GOT3 (cell line): ENCODE measurements at places on chromosomes 3 and 15.

GRCh38 chr3:198051836-198052235, 91.8 kb downstream of the LMLN start:
- no peak for DNase-seq

DNA sequence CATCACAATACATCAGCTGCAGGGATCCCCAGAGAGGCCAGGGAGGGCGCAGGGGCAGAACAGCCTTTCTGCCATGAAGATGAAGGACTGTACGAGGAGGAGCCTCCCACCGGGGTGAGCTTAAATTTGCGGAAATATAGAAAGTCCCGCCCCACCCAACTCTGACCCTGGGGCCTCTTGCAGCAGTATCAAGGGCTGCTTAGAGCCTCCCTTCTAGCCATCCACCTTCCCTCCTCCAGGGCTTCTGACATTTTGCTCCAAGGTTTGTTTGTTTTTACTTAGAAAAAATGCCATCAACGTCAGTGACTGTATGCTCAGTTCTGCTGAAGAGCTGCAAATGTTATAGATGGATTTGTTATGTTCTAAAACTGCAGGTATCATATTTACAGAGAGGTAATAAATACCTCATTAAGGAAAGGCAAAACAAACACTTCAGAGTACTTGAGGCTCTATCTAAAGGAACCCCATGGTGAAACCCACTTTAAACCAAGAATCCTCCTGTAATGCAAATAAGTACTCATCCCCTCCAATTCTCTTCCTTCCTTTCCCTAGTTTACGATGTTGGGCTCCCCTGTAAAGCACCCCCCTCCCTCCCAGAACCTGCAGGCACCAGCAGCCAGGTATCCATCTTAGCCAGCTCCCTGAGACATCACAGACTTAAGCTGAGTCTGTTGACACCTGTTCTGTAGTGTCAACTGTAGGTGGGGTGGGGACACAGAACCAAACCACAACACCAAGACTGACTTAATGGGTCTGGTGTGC, 30.5 kb downstream of the RFTN1 start:
- DNase-seq: no peak

DNA sequence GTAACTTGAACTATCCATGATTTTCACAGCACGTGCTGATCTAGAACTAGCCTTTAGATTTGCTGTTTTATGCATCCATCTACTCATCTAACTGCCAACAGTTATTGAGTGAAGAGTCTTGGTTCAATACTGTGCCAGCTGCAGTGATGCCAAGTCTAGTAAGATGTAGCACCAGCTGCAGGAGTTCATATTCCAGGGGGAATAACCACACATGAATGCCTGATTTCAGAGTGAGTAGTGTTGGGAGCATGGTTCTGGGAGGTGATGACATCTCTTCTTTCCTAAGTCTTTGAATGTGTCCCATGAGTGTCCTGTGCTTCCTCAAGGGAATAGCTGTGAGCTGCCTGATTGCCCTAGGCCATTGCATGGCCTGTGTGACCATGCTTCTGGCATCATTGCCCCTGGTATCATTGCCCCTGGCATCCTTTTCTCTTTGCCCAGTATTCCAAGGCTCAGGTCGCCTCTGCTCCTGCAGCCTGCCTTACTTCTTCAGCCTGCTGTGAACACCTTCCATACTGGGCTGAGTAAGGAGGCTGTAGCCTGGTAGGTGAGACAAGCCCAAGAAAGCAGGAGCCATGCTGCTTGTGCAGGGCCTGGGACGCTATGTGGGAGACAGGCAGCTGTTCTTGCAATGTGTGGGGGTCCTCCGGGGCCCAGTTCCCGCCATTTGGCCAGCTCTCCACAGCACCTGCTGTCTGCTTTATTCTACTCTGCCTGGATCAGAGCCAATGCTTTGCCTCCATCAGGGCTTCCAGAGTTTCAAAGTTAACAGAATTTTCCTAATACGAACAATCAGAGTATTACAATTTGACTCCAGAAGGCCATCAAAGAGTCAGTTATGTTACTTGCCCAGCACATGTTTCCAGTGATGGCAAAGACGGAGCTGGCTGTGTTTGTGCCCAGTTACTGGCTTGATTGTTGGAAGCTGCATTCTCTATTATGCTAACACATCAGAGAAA, 73.2 kb downstream of the CLSTN2 start:
- DNase-seq: no peak

DNA sequence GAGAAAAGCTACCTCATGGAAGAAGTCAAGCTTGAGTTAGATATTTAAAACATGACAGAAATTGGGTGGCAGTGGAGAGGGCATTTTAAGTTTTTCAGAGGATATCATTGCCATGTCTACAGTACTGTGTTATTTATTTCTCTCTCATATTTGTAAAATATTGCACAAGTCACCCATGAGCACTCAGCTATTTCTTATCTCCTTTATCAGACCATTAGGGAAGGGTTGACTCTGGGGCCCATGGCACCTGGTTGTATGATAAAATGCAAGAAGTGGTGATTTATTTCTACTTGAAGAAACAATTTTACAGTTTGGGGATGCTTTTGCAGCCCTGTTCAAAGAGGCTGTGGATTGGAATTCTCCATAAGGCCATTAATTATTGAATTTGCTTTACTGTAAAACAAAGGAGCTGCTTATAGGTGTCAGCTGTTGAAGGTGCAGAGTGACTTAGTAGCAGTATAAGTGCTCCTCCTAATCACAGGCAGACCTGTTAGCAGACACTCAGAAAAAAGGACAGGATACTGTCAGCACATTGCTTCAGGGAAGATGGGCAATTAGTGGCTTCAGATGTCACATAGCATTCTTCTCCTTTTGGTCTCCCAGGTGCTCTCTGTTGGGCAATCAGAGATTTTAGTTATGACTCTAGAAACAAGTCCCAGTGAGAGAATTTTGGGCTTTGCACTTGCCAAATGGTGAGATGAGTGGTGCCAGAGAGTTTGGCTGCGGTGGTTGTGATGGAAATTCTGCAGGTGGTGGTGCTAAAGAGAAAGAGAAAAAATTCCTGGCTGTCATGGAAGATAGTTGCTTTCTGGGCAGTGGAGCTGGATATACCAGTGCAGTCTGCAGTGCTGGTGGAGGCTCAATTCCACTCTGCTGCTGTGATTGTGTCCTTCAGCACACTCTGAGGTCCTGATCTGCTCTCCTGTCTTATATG, 129.7 kb upstream of the ROPN1 start:
- no peak for DNase-seq

- DNase-seq: no peak
Measured at GRCh38 chr3:9033867-9034266, 70.6 kb upstream of the RAD18 start.

GRCh38 chr3:33083958-33084357, 13.0 kb downstream of the GLB1 start:
- DNase-seq: no peak

DNA sequence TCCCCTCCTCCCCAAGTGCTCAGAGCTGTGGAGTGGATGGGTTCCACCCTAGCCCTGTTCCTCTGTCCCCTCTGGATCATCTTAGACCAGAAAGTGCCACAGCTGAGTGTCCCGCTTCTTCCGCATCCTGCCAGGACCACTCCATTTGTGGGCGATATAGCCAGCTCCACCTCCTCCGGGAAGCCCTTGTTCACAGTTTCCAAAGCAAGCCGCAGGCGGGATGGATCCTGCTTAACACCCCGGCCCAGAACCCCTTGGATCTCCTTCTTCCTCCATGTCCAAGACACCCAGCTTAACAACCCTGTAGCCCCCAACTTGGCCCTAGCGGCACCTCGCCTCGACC, 490 bp upstream of the ALAS1 start:
- DNase-seq: no peak

- no peak for DNase-seq
Measured at GRCh38 chr3:63908081-63908736, 4.0 kb downstream of the SCAANT1 start.

- DNase-seq: no peak
Measured at GRCh38 chr3:186169379-186169778, 60.5 kb upstream of the ETV5 start.

GRCh38 chr15:99053380-99054024, 45.9 kb upstream of the PGPEP1L start:
- no peak for DNase-seq

DNA sequence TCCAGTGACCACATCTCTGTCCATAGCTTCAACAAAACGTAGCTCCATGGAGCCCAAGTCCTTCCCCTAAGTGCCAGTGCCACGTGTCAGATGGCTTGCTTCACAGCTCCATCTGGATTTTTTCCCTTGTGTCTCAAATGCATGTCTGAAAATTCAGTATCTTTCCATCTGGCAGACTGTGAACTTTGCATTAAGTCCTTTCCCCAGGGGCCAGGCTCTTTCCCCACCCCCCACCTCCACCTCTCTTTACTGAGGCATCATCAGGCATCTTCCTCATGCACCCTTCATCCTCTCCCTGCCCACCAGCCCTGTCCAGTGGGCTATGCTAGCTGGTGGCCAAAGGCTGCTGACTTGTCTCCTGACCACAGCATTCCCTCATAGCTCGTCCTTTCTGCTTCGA, 53.7 kb downstream of the PDIA5 start:
- no peak for DNase-seq

GRCh38 chr3:146153429-146153828, 7.6 kb downstream of the PLOD2 start:
- no peak for DNase-seq

DNA sequence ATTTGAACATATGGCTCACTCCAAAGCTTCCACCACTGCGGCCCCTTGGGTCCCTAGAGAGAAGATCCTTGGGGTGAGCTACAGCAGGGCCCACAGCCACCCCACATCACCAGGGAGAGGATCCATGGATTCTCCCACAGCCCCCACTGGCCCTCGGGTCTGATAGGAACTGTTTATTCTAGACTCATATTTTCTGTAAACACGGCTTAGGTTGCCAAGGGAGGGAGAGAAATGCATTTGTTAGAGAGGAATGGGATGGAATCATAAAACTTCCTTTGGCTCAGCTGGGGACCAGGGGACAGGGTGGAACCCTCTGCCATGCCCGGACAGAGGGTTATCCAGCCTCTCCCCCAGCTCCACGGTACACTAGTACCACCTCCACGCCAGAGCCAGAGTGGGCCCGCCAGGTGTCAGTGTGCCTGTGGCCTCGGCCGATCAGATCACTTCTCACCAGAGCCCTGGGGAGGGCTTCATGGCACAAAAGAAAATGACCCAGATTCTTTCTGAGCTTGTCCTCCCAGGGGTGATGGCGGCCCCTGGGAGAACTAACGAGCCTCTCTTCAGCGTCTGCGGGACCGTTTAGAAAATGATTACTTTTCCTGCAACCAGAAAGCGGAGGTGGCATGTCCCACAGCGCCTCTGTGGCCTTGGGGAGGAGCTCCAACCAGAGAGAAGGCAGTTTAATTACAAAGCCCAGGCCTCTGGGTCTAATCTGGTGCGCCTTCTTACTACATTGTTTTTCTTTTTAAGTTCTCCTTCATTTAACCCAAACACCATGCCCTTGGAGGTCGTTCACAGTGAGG, 33.7 kb downstream of the ADCY5 start:
- DNase-seq: no peak

- DNase-seq: no peak
Measured at GRCh38 chr3:155065537-155065936, 14.6 kb upstream of the MME start.

DNA sequence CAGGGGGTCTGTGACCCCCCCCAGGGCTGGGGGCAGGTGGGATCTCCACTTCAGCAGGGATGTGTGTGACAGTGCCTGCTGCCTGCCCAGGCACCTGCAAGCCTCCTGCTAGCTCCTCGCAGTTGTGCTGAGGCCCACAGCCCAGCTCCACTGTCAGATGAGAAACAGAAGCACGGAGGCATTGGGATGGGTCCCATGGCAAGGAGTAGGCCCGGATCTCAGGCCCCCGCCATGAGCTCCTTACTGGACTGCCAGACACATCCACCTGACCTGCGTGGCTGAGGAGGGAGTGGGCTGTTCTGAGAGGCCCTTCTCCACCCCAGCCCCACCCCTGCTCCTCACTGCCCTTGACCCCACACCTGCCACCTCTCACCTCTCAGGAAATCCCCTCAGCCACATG, 18.2 kb upstream of the SKOR1 start:
- no peak for DNase-seq

DNA sequence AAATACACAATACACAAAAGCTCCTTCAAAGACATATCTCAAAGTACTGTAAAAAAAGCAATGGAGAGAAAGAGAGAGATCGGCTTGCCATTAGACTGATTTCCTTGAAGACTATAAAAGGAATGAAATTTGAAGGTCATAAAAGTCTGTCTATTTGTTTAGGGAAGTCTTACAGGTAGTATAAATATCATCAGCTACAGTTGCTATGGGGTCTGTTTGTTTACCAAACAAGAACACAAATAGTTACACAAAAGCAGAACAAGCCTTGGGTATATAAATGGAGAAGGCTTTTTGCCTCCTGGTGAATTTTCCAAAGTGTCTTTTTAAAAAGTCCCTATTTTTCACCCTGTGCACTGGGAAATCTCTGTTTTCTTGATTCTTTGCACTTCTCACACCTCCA, 552.3 kb downstream of the FOXP1 start:
- DNase-seq: no peak

DNA sequence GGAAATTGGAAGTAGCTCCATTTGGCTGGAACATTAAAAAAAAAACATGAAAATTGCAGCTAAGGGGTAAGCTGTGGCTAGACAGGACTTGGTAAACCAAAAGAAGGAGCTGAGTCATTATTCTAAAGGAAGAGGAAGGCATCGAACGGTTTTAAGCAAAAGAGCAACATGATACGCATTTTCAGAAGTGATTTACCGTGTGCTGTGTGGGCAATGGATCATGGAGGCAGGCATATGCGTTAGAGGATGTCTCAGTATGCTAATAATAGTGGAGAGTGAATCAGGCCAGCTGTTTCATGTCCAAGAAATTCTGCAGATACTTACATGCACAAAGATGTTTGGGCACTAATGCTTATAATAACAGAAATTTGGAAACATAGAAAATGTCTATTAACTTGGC, 409.1 kb upstream of the ATP11B start:
- no peak for DNase-seq

DNA sequence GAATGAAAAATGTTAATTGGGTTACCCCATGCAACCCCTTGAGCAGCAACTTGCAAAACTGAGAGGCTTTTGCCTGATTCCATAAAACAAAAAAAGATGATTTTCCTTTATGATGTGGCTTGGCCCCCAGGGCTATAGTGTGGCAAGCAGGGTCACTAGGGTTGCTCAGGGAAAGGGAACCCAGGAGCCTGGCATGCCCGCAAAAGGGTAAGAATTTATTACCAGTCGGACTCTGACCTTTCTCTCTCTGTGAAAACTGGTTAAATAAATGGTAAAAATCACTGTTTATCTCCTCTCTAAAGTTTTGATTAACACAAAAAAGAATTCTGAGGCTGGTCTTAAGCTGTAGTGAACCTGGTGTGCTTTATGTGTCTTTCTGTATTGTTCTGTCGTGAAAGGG, 37.7 kb upstream of the SEC61A1 start:
- no peak for DNase-seq

GRCh38 chr3:51967384-51968169, at the start of gene PCBP4:
PCBP4 (minus strand) TSS chr3:51967454; CDS start chr3:51961240, 6,214 bp downstream.
- DNase-seq: no peak

GRCh38 chr15:80654299-80654698, 40.8 kb upstream of the ABHD17C start:
- DNase-seq: no peak

- DNase-seq: no peak
Measured at GRCh38 chr15:32878869-32879805, 161.3 kb downstream of the GREM1 start.
